ENCODE measurements at places on chromosomes 1 and 21.
A peak's percentile ranks its signal among the peaks of the same experiment; 100 is the strongest.

DNA sequence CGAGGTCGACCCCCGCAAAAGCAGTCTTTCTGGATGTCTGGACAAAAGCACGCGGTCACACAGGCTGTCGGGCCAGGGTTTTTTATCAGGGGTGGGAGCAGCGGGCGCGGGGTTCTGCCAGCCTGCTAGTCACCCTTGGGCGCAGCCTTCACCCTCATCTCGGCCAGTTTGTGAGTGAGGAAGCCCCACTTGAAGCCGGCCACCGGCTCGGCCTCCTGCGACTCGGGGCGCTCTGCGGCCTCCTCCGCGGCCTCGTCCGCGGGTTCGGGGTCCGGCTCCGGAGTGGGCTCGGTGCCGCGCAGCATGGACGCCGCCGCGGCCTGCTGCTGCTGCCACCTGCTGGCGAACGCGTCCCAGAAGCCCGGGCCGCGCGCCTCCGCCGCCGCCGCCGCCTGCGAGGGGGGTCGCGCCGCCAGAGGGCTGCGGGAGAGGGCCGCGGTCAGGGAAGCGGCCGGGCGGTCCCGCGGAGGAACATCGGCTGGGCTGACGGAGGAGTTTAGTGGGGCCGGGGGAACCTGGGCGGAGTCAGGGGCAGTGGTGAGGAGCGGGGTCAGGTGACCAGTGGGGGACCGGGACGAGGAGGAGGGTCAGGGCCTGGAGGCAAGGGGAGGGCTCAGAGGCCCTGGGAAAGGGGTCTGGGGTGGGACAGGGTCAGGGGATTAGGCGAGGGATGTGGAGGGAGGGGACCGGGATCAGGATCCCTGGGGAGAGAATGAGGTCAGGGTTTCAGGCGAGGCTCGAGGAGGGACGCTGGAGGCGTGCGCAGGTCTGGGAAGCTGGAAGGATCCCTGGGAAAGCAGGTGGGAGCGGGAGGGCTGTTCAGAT is 4.5 kb downstream of the C1orf232 start:
- no peak for DNase-seq

GRCh38 chr21:35601211-35601610 is 459.1 kb downstream of the SETD4 start:
- DNase-seq: no peak

GRCh38 chr21:34500191-34500590 is 11.8 kb downstream of the KCNE1 start:
- DNase-seq: no peak

GRCh38 chr1:24108334-24109165 is 3.4 kb downstream of the MYOM3 start:
- no peak for DNase-seq

- DNase-seq: no peak
Observed at GRCh38 chr1:172325531-172325930, 95.0 kb upstream of the C1orf105 start.

DNA sequence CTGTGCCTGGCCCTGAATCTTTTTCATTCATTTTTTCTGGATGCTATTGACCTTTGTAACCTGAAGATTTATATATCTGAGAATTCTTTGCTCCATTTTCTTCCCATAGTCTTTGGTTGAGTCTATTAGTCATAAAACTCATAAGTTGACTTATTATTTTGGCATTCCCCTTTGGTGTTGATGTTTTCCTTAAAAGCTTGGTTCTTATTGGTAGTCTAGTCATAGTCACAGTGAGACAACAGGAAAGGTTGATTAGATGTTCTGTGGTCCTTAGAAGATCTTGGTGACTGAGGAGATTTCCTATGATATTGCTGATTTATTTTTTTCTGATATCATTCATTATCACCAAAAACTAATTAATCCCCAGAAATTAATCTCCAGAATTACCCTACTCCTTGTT is 86.2 kb downstream of the PTPRC start:
- no peak for DNase-seq

DNA sequence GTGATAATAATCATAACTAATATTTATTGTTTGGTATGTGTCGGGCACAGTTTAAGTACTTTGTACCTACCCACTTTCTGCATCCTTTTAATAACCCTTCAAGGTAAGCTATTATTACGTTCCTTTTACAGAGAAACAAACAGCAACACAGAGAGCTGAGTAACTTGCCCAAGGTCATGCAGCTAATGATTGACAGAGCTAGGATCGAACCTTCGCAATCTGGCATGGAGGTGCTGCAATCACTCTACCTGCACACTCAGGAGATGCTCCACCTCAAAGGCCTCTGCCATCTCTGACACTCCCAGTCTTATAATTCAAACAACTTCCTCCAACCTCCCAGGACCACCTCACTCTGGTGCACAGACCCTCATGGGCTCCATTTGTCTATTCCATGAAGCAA is 137.2 kb downstream of the DMRTA2 start:
- no peak for DNase-seq

- peak; percentile 8 for DNase-seq
Observed at GRCh38 chr1:145690587-145691558, 16.3 kb downstream of the PDZK1 start.

GRCh38 chr1:116870300-116870699 is 39.4 kb upstream of the PTGFRN start:
- DNase-seq: no peak

- DNase-seq: no peak
Observed at GRCh38 chr1:197985351-197985750, 68.2 kb downstream of the LHX9 start.

DNA sequence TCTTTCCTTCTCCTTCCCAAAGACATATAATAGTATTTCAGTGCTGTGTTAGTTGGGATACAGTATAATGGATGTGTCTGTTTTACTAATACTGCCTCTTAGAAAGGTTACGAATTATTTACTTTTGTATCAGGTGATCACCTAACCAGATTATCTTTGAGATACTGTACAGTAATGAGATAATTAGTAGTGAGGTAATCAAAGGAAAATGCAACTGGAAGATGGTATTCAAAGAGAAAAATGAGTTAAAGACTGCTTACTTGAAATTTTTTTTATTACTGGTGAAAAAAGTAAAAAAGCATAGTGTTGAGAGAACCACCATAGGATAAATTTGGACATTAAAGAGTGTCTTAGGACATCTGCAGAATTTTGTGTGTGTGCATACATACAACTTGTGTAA is 10.9 kb downstream of the SMG7 start:
- no peak for DNase-seq

GRCh38 chr21:23223882-23224281 is 2225.7 kb downstream of the NCAM2 start:
- DNase-seq: no peak

- no peak for DNase-seq
Observed at GRCh38 chr1:194208674-194209073, 1022.3 kb upstream of the B3GALT2 start.

GRCh38 chr21:35909456-35910223 is 150.7 kb downstream of the SETD4 start:
- no peak for DNase-seq

GRCh38 chr21:42232176-42232825 is 13.4 kb downstream of the ABCG1 start:
- no peak for DNase-seq

DNA sequence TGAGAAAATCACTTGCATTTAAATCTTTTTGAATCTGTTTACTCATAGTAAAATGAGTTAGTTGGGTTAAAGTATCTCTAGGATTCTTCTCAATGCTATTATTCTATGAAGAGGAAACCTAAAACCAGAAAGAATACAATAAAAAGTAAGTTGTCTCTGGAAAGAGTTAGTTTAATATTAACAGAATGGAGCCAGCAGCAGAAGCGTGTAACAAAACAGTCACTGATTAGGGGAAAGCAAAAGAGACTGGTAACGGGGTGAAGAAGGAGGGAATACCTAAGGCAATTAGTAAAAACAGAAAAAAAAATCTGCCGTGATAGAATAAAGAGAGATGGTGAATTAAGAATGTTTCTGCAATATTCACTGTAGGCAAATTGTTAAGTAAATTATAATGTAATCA is 60.0 kb downstream of the NRDC start:
- no peak for DNase-seq

DNA sequence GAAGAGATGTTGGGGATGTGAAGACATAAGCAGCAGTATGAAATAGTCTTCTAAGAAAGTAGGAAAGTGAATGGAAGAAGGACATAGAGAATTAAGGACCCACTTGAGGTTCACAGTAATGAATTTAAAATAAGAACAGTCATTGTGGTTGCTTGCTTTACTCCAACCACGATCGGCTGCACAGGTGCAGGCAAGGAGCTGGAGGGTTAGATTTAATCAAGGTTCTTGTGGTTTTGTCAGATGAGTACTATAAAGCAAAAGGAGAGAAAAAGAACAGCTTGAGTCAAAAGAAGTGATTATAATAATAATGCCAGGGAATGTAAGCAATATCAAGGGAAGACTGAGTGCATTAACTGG is 46.1 kb upstream of the RBM34 start:
- DNase-seq: peak; percentile 9

- DNase-seq: no peak
Observed at GRCh38 chr21:29085106-29085752, 11.8 kb upstream of the CCT8 start.

- DNase-seq: no peak
Observed at GRCh38 chr1:212977781-212978645, 27.7 kb downstream of the VASH2 start.

DNA sequence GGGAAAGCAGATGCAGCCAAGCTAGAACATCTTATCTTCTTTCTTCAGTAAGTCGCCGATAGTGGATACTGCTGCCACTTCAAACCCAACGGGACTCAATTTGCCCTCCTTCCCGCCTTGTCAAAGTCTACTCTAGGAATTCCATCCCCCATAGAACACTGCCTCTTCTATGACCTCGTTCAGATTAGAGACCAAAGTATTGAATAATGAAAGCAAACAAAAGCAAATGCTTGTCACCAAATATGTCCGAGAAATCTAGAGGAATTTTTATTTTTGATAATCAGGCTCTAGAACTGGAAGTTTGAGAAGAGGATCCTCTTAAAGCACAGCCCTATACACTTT is 853 bp upstream of the RRAGC start:
- DNase-seq: no peak

DNA sequence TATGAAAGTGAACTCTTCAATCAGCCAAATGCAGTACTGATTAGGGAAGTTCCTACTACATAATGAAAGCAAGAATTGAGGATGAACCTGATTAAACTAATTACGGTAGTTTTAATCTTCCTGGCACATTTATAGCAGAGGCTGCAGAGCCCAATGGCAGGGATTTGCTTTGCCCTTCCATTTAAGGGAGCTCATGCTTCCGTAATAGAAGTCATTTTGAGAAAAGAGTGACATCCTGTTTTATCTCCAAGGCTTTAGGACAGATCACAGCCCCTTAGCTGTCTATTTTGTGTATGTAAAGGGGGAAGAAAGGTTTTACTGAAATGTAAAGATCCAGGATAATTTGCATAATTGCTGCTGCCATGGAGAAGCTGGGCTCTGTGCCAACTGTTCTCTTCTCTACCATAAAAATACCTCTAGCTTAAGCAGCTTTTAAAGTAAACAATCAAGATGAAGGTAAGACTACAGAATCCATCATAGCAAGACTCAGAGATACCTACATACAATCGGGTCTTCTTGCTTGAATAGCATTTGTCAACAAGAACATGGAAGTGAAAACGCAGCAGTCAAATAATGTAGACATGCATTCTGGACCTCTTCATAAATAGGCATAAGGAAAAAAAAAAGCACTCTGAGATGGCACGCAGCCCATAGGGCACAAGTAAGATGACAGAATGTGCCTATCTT is 62.5 kb downstream of the ASH1L start:
- no peak for DNase-seq

GRCh38 chr1:112698366-112699310 is 8.3 kb downstream of the RHOC start:
- DNase-seq: no peak

DNA sequence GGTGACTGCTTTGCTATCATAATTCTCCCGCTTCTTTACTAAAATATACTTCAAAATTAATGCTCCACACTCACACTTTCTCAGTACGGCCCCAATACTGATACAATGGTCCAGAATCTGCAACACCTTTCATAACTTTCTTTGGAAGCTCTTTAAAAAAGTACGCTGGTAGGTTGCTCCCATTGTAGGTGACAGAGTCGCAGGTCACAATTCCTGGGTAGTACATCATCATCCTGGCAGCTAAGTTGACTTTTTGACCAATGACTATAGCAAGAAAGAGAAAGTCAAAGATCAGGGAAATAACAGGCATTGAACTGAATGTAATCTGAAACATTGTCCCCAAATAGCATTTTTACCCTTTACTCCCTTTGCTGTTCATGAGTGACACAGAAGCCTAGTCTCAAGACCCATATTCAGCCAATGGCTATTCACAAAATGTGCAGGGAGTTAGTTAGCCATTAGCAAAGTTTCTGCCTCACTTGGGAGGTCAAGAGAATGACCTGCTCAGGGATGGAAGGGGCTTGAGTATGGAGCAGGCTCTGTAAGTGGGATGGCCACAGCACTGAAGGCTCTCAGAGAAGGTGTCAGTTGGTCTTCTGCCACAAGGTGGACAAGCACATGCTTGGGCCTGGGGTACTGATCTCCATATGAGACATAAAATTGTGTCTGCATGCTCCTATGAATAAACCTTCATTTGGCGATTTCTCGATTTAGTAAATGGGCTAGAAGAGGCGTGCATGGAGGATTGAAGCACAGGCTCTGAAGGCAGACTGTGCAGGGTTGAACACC is 35.4 kb downstream of the ADCY10 start:
- DNase-seq: no peak

- DNase-seq: no peak
Observed at GRCh38 chr1:190436615-190437014, 41.0 kb downstream of the BRINP3 start.

- DNase-seq: no peak
Observed at GRCh38 chr1:193318347-193318746, 131.9 kb upstream of the B3GALT2 start.

GRCh38 chr1:79325126-79325525 is 318.6 kb upstream of the ADGRL4 start:
- DNase-seq: no peak

- DNase-seq: no peak
Observed at GRCh38 chr1:59917026-59917784, 9.4 kb downstream of the CYP2J2 start.

- DNase-seq: no peak
Observed at GRCh38 chr1:55635856-55636255, 420.7 kb upstream of the USP24 start.

GRCh38 chr1:54094001-54094729 is 40.8 kb downstream of the TCEANC2 start:
- DNase-seq: no peak

DNA sequence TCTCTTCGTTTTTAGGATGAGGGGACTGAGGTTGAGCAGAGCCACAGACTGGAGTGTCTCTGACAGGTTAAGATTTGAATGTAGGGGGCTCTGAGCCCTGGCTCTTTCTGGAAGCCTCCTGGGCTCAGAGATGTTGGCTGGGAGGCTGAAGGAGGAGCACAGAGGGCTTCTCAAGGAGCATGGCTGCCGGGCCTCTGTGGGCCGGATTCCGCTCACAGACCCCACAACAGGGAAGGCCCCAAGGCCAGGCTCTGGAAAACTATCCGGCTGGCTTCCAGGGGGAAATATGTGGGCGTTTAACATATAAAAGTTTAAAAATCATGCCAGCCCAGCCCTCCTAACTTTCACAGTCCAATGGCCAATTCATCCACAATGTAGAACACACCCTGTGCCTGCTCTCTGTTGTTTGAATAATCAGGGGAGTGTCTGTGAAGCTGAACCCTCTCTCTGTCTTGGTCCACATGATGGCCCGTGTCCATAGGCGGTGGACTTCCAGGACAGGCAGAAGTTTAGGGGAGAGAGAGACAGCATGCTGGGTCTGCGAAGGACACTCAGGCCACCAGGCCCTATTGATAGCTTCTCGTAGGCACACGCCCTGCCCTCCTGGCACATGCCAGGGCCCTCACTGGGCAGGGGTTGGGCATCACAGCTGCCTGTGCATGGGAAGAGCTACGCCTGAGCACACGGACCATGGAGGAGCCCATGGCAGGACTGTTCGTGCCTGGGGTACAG is 10.8 kb downstream of the OBSCN start:
- no peak for DNase-seq
